ENCODE measurements at places on chromosomes 5 and 9. TPM values are rescaled to one million over a fixed set of nuclear protein-coding genes. Genes with fewer than 3 reads are reported as not detected.

The TRIM36 gene
- total RNA-seq, result 5.5 TPM

GRCh38 chr9:38000332-38000731 lies 68.7 kb downstream of the SHB start:
- H3K4me3 ChIP-seq, result no peak overlapping the region
- no peak for DNase-seq
- H3K27ac ChIP-seq, result no peak overlapping the region
- H3K27me3 ChIP-seq, result no peaks in the 10 kb centered on the region
- H3K4me1 ChIP-seq, result peaks cover 58% of the 10 kb centered on the region

- H3K4me3 ChIP-seq, result peak overlapping the region; percentile 94
- H3K27ac ChIP-seq, result peak overlapping the region; percentile 83
- peaks cover 33% of the 10 kb centered on the region for H3K36me3 ChIP-seq
- DNase-seq, result no peak
These were observed 599 bp downstream of the KIAA1191 start for GRCh38 chr5:176360894-176361436.

DNA sequence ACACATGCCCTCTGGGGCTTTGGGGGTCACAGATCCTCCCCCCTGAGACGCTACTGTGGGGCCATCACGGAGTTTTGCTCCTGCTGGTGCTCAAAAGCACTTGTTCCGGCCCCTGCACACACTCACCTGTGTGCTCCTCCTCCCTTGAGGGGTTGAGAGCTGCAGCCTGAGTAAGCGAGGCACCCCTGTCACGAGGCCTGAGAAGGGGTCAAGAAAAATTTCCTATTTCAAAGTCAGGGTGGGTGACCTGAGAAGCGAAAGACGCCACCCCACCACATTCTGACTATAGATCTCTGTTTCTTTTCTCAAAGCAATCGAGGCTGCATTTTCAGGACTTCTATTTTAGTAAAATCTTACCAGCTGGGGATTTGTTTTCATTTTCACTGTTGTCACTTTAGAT lies 138.5 kb downstream of the DCP2 start:
- H3K27me3 ChIP-seq, result no peaks in the 10 kb centered on the region
- H3K4me3 ChIP-seq, result no peak overlapping the region
- no peaks in the 10 kb centered on the region for H3K36me3 ChIP-seq
- H3K27ac ChIP-seq, result no peak overlapping the region
- DNase-seq, result no peak
- H3K4me1 ChIP-seq, result peaks cover 27% of the 10 kb centered on the region

DNA sequence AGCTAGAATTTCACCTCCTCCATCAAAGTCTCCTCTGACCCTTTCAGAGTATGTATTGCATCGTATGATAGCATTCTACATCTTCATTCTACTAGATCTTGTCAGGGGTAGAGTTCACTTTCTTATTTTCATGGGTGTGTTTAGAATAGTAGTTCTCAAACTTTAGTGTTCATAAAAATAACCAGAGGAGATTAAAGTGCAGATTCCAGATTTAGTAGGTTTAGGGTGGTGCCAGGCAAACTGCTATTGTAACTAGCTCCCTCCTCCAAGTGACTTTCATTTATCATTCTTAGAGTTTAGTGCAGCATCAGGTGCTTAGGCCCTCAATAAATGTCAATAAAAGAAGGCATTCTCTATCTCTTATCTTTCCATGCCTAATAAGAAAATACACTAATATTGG lies 7.2 kb upstream of the FYB1 start:
- no peak overlapping the region for H3K4me3 ChIP-seq
- no peaks in the 10 kb centered on the region for H3K27me3 ChIP-seq
- no peak for DNase-seq
- no peak overlapping the region for H3K27ac ChIP-seq
- H3K4me1 ChIP-seq, result no peaks in the 10 kb centered on the region

- no peaks in the 10 kb centered on the region for H3K4me1 ChIP-seq
- no peaks in the 10 kb centered on the region for H3K36me3 ChIP-seq
- no peak for DNase-seq
These were observed 19.8 kb upstream of the MCTP1 start for GRCh38 chr5:95304711-95305110.

DNA sequence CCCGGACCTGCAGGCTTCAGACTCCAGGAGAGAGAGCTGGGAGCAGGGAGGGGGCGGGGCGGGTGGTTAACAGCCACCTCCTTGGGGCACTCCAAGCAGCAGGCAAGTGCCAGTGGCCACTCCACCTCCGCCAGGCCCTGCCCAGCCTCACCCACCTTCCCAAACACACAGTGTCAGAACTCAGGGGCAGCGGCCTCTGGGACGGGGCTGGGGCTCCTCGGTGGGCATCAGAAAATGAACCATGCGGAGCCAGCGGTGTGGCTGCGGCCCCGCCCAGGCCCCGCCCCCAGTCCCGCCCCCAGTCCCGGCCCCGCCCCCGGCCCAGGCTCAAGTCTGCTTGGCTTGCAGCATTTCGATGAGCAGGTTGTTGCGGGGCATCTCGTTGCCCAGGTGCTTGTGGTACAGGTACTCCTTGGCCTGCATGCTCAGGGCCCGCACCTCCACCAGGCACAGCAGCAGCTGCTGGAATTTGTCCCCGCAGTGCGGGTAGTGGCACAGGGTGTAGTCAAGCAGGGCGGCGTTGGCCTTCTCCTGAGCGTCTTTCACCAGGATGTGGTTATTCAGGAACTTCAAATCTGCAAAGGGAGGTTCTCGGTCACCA lies 24.7 kb downstream of the NR5A1 start:
- no peaks in the 10 kb centered on the region for H3K4me1 ChIP-seq
- H3K27me3 ChIP-seq, result peaks cover 66% of the 10 kb centered on the region
- no peaks in the 10 kb centered on the region for H3K36me3 ChIP-seq
- no peak overlapping the region for H3K27ac ChIP-seq
- no peak overlapping the region for H3K4me3 ChIP-seq

The INSL4 gene
- total RNA-seq, result not detected

- H3K27me3 ChIP-seq, result no peaks in the 10 kb centered on the region
- H3K27ac ChIP-seq, result no peak overlapping the region
These were observed 13.9 kb downstream of the KDM4C start for GRCh38 chr9:6771722-6772121.

GRCh38 chr9:69455311-69455710 lies 130.3 kb downstream of the ENTREP1 start:
- no peaks in the 10 kb centered on the region for H3K27me3 ChIP-seq
- H3K4me3 ChIP-seq, result no peak overlapping the region
- peaks cover 3% of the 10 kb centered on the region for H3K36me3 ChIP-seq
- H3K4me1 ChIP-seq, result no peaks in the 10 kb centered on the region
- no peak for DNase-seq

GRCh38 chr9:70429899-70430298 lies 15.4 kb upstream of the KLF9 start:
- H3K4me3 ChIP-seq, result no peak overlapping the region
- no peak for DNase-seq
- H3K27ac ChIP-seq, result no peak overlapping the region

The DPYSL3 gene
- total RNA-seq, result 45.7 TPM

GRCh38 chr5:32206053-32206452 lies 31.9 kb upstream of the GOLPH3 start:
- no peaks in the 10 kb centered on the region for H3K27me3 ChIP-seq
- no peak for DNase-seq
- no peak overlapping the region for H3K27ac ChIP-seq
- no peaks in the 10 kb centered on the region for H3K36me3 ChIP-seq

DNA sequence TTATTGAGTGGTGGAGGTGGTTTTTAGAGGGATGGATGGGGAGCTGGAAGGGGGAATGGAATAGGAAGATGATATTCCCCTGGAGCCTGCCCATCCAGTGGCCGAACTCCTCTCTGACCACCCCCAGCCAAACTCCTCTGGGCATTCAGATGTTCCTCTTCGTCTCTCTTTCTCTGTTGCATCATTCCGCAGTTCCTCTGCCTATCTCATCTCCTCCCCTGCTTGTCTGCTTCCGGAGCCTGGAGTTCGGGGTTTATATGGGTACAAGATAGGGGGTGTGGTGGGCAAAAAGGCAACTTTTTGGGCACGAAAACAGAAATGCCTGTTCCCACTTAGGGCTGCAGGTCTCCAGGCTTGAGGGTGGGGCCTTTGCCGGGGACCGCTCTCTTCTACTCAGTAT lies 12.2 kb upstream of the CDK5RAP2 start:
- H3K4me3 ChIP-seq, result no peak overlapping the region
- H3K27me3 ChIP-seq, result no peaks in the 10 kb centered on the region

GRCh38 chr5:134128648-134128995 lies 14.1 kb downstream of the TCF7 start:
- no peaks in the 10 kb centered on the region for H3K27me3 ChIP-seq
- peak overlapping the region; percentile 60 for H3K27ac ChIP-seq
- DNase-seq, result no peak
- H3K4me3 ChIP-seq, result no peak overlapping the region
- H3K4me1 ChIP-seq, result peaks cover 71% of the 10 kb centered on the region

GRCh38 chr5:130198927-130199326 lies 294.7 kb downstream of the CHSY3 start:
- H3K36me3 ChIP-seq, result no peaks in the 10 kb centered on the region
- no peak for DNase-seq
- no peaks in the 10 kb centered on the region for H3K4me1 ChIP-seq
- no peak overlapping the region for H3K27ac ChIP-seq
- H3K27me3 ChIP-seq, result no peaks in the 10 kb centered on the region

- H3K4me3 ChIP-seq, result no peak overlapping the region
- no peaks in the 10 kb centered on the region for H3K27me3 ChIP-seq
- DNase-seq, result no peak
- no peak overlapping the region for H3K27ac ChIP-seq
These were observed 21.8 kb upstream of the FKTN start for GRCh38 chr9:105535920-105536668.

DNA sequence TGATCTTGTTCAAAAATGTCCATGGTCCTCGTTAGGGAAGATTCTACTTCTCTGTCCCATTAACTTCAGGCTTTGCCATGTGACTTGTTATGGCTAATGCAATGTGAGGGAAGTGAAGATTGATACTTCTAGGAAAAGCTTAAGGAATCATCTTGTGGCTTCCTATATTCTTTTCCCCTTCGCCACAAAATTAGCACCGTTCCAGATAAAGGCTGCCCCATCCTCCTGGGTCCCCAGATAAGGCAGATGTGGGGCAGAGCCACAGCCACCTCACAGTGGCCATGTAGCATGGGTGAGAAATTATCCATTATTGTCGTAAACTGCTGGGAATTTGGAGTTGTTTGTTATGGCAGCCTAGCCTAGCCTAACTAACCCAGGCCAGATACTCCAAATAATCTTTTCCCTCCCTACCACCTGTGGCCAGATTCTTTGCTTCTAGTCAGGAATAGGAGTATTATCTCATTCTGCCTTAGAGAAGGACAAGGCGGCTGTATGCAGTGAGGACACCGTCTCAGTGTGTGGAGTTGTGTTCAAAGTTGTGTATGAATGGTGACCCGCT lies 31.9 kb upstream of the BOD1 start:
- no peak for DNase-seq
- no peak overlapping the region for H3K27ac ChIP-seq
- H3K27me3 ChIP-seq, result no peaks in the 10 kb centered on the region
- H3K36me3 ChIP-seq, result no peaks in the 10 kb centered on the region
- peaks cover 6% of the 10 kb centered on the region for H3K4me1 ChIP-seq
- H3K4me3 ChIP-seq, result no peak overlapping the region

DNA sequence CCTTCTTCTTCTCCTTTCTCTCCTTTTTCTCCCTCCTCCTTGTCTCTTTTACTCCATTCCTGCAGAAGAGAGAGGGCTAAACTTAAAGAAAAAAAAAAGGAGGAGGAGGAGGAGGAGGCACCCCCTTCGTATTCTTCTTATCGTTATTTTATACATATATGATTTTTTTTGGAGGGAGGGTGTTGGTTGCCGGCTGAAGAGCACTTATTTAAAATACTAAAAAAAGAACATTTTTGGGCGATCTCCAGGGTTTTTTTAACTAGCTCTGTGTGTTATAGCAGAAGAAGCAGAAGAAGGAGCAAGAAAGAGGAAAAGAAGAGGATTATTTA lies 381 bp downstream of the NR2F1 start:
- H3K27ac ChIP-seq, result peak overlapping the region; percentile 80
- no peaks in the 10 kb centered on the region for H3K36me3 ChIP-seq
- H3K4me3 ChIP-seq, result peak overlapping the region; percentile 59
- peaks cover 76% of the 10 kb centered on the region for H3K27me3 ChIP-seq

The ANKRD34B gene
- total RNA-seq, result 0.30 TPM

- no peaks in the 10 kb centered on the region for H3K27me3 ChIP-seq
- DNase-seq, result no peak
- no peak overlapping the region for H3K4me3 ChIP-seq
- H3K36me3 ChIP-seq, result no peaks in the 10 kb centered on the region
These were observed 108.4 kb downstream of the KCNIP1 start for GRCh38 chr5:170612256-170612678.

GRCh38 chr5:2240118-2240904 lies 357.6 kb upstream of the IRX4 start:
- H3K27ac ChIP-seq, result no peak overlapping the region
- no peaks in the 10 kb centered on the region for H3K4me1 ChIP-seq
- H3K4me3 ChIP-seq, result no peak overlapping the region
- no peak for DNase-seq
- H3K27me3 ChIP-seq, result no peaks in the 10 kb centered on the region

- no peak for DNase-seq
- peaks cover 65% of the 10 kb centered on the region for H3K4me1 ChIP-seq
- peak overlapping the region; percentile 84 for H3K27ac ChIP-seq
- no peaks in the 10 kb centered on the region for H3K36me3 ChIP-seq
- peak overlapping the region; percentile 63 for H3K4me3 ChIP-seq
- H3K27me3 ChIP-seq, result no peaks in the 10 kb centered on the region
These were observed 2.4 kb downstream of the ANXA6 start for GRCh38 chr5:151154931-151155774.

DNA sequence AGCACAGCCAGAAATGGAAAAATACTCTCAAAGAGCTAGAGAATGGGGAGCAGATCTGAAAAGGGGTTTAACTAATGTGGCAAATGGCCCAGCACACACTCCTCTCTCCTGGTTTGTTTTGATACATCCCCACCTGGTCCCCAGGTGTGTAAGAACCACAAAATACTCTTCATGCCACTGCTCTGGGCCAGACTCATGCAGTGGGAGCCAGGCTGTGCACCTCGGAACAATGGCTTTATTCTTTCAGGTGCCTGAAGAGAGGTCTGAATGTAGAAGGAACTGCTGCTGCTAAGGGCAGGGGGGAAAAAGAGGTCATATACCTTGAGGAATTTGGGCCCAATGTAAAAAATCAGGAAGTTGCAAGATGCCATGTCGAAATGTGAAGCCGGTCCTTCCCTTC lies 123.9 kb upstream of the ADAMTSL1 start:
- H3K27ac ChIP-seq, result no peak overlapping the region
- DNase-seq, result no peak
- no peaks in the 10 kb centered on the region for H3K4me1 ChIP-seq
- no peaks in the 10 kb centered on the region for H3K27me3 ChIP-seq
- no peaks in the 10 kb centered on the region for H3K36me3 ChIP-seq

- H3K4me3 ChIP-seq, result no peak overlapping the region
- no peaks in the 10 kb centered on the region for H3K4me1 ChIP-seq
- no peak overlapping the region for H3K27ac ChIP-seq
- no peaks in the 10 kb centered on the region for H3K27me3 ChIP-seq
These were observed 377.6 kb downstream of the DNAH5 start for GRCh38 chr5:13566871-13567339.

DNA sequence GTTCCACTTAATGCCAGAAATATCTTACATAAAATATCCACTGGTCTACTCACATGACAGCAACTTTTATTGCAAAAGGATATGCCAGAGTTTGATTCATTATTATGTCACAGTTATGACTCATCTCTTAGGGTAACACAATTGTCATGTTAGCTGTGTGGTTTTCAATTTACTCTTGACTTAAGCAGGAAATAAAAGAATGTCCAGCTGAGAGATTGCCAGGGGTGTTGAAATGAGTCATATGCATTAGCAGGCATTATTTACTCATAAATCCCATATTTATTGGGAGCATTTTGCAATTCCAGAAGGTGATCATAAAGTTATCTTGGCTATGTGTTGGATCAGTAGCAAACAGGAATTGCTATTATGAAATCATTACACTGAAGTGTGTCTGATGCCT lies 1164.6 kb upstream of the CDH18 start:
- no peaks in the 10 kb centered on the region for H3K27me3 ChIP-seq
- H3K36me3 ChIP-seq, result no peaks in the 10 kb centered on the region
- no peak overlapping the region for H3K27ac ChIP-seq
- DNase-seq, result no peak
- H3K4me1 ChIP-seq, result no peaks in the 10 kb centered on the region

The PAEP gene
- not detected for total RNA-seq

The VCAN gene
- total RNA-seq, result 133 TPM

All from lower lobe of right lung (tissue), 2 donors.